Right hindlimb (tissue), 1 donor: ENCODE measurements at places on chromosomes 11 and 22.

DNA sequence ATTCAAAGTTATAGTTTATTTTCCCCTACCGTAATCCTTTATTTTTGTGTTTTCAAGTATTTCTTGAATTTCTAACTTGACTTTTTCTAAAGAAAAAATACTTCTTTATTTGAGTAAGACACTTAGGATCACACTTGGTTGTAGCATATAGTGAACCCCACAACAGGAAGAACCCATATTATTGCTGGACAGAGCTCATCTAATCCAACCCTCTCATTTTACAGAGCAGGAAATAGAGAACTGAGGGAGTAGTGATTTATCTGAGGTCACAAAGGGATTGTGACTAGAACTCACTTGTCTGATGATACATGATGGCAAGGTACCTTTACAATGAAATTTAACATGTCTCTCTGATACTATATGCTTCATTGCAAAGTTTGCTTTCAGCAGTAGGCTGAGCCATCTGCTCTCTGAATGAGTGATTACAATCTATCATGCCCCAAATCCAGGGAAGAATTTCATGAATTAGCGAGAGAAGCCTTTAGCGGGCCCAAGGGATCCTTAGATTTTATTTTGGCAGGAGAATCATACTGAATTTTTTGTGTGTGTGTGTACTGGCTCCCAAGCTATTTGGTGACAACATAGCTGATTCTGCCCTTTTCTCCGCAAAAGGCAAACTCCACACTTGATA lies 9.8 kb downstream of the SLC17A6 start:
- no peak for DNase-seq

DNA sequence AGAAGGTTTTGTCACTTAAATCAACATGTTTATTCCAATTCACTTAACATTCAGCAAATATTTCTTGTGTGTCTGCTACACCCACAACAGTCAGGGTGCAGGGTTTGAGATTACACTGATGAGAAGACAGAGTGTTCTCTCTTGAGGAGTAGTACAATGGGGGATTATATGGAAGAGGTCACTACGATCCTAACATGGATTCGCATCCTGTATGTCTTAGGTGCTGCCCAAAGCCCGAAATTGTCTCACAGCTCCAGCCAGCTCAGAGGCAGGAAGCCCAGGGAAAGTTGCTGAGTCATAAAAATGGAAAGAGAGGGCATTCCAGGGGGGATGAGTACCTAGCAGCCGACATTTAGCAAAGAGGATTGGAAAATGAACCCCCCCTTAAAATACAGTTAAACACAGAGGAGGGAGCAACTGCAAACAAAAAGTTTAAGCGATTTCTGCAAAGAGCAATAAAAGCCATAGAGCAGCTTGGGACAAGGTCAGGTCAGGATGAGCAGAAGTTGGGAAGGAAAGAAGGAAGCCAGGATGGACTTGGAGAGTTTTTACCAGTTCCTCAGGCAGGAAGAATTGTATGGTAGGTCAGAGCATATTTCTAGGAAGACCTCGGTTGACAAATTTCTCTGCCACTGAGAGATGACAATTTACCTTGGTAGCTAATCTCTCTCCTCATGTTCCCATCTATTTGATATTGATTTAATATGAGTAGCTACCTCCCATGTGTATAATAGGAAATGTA lies 49.5 kb downstream of the IGLL5 start:
- DNase-seq, result no peak

GRCh38 chr11:7462706-7463105 lies 22.6 kb upstream of the OLFML1 start:
- DNase-seq, result no peak

DNA sequence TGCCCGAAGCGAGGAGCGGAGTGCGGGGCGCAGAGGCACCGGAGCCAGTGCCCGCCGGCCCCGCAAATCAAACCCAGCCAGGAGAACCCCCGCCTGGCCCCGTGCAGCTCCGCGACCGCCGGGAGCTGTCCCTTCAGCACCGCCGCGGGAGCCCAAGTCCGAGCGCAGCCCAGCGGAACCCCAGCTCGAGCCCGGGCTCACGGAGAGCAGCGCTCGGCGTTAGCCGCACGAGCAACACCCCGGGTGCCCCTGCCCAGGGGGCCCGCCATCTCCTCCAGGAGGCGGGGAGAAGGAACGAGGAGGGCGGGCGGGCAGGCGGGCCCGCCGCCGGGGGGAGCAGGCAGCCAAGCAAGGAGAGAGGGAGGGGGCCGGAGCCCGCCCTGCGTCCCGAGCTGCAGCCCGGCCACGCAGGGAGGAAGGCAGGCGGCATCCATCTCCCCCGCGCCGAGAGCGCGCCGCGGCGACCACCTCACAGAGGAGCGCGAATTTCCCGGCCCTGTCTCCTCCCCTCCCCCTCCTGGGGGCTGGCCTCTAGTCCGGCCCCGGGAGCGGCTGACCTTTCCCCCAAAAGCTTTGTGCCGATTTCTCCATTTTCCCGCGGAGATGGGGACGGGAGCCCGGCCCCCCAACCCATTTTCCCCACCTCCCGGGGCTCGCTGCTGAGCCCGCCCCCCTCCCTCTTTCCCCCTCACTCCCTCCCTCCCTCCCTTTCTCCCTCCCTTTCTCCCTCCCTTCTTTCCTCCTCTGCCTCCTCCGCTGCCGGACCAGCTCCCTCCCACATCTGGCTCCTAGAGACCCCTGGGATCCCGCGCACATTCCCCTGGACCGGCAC lies 621 bp downstream of the KCNC1 start:
- peak; percentile 88 for DNase-seq

DNA sequence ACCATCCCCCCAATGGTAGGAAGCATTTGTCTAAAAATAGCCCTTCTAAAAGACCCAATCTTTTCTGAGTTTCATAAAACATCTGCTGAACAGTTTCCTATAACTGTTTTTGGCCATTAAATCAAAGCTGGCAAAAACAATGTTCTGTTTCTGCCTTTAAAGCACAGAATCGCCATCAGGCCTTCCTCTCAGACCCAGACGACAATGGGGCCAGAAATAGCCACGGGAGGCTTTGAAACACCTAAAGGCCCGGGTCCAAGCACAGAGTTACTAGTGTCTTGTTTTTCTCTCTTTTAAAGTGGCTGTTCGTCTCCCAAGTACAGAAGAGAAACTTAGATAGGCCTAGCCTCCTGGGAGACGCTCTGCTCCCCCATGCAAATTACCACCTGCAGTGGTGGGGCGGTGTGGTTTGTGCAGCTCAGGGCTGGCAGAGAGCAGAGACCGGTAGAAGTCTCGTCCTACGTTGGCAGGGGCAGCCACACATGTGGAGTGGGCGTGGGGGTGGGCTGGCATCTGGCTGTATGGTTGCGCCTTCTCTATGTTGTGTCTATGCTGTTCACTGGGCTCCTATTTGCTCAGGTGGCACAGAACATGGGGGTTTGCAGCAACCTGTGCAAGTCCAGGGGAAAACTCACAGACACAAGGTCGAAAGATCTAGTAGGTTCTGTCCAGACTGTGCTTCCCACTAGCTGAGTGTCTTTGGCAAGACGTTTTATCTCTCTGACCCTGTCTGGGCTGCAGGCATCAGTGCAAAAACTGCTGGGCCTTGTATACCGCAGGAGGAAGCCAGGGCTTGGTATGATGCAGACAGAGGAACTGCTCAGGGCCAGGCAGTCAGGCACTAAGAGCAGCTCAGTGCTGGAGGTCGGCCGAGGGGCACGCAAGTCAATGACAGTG lies 23.6 kb upstream of the ETS1 start:
- no peak for DNase-seq

DNA sequence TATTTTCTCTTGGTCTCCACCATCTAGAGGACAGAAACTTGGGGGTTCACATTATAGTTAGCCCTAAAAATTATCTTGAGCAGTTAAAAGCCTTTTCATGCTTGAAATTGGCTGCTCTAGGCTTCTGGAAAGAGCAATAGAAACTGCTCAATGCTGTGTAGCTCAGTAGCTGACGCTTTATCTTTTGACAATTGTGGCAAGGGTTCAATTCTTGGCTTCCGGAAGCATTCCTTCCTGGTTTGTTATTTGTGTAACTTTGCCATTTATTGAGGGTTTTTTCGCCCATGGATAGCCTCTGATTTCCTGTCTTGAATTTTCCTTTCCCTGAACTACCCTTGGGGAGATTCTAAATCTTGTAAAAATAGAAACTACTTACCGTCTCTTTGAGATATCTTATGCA lies 10.3 kb upstream of the OR56A1 start:
- no peak for DNase-seq
